ENCODE measurements at places on chromosomes 2 and 18.

DNA sequence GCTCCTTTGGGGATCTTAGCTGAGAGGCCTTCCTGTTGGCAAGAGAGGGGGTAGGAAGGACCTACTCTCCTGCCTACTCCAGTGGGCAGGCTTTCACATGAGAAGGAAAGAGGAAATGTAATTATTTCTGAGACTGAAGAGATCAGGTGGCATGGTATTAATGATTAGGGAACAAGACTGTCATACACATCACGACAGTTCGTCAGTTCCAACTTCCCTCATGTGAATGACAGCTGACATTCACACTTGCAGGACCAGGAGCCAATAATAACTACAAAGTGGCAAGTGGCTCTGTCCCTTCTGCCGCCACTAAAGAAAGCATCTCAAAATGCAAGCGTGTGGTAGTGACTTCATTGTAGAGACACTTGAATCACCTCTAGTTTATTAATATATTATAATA is 90.0 kb downstream of the ZCCHC2 start:
- no peak for DNase-seq

- no peak for DNase-seq
These were observed 31.3 kb downstream of the LANCL1 start for GRCh38 chr2:210445116-210445707.

DNA sequence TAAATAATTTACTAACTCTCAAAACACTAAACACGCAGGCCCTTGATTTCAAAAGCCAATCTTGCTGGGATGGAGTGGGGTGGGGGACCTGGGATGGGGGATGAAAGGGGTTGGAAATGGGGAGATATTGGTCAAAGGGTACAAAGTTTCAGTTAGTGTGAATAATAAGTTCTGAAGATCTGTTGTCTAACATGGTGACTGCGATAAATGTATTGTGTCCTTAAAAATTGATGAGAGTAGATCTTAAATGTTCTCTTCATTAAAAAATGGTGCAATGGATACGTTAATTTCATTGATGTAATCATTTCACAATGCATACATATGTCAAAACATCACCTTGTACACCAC is 505 bp upstream of the ACYP2 start:
- no peak for DNase-seq

- DNase-seq, result no peak
These were observed 24.5 kb downstream of the NIF3L1 start for GRCh38 chr2:200913654-200914053.

DNA sequence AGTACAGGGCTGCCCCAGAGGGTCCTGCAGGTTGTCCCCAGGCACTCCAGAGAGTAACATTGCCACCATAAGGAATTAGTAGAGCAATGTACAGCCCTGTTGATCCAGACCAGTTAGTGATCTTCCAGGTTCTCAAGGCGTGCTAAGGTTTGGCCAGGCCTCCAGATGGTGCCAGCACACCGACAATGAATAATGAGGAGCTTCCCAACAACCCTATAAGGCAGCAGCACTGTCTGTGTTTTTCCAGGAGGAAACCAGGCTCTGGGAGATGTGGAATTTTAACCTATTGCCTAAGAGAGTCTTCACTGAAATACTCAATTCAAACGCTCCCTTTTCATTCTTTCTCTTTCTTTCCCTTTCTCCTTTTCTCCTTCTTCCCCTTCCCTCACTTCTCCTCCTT is 122.1 kb downstream of the MGAT5 start:
- no peak for DNase-seq

GRCh38 chr2:175402571-175402970 is 221.1 kb upstream of the ATP5MC3 start:
- no peak for DNase-seq

GRCh38 chr18:69992776-69993175 is 45.1 kb upstream of the CD226 start:
- no peak for DNase-seq

GRCh38 chr2:228417956-228418355 is 236.5 kb upstream of the SPHKAP start:
- DNase-seq, result no peak
